ENCODE measurements at places on chromosomes 12 and 14.

- DNase-seq, result no peak
Measured at GRCh38 chr12:107486140-107486892, 199.3 kb upstream of the PWP1 start.

DNA sequence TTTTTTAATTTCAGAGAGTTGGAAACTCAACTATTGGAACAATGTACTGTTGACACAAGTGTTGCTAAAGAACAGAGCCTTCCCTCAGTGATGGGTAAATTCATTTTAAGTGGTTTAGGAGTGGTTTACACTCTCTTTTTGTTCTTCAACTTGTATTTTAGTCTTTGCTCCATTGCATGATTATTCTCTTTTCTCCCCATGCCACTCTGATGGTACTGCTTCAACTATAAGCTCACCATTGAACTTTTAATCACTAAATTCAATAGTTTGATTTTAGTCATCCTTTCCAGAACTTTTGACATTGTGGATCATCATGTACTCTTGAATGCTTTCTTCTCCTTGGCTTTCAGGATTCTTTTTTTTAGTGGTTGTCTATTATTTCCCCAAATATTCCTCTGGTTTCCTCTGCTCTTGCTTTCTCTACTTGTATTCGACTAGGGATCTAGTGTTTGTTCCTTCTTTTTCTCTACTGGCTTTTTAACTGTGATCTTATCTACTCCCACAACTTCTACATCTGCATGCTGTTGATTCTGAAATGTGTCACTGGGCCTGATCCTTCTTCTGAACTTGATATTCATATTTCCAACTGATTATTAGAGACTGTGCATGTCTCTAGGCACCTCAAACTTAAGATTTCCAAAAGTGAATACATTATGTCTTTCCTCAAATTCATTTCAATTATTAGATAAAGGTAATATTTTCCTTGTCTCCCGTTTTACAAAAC lies 15.4 kb downstream of the ACTR10 start:
- no peak for DNase-seq

DNA sequence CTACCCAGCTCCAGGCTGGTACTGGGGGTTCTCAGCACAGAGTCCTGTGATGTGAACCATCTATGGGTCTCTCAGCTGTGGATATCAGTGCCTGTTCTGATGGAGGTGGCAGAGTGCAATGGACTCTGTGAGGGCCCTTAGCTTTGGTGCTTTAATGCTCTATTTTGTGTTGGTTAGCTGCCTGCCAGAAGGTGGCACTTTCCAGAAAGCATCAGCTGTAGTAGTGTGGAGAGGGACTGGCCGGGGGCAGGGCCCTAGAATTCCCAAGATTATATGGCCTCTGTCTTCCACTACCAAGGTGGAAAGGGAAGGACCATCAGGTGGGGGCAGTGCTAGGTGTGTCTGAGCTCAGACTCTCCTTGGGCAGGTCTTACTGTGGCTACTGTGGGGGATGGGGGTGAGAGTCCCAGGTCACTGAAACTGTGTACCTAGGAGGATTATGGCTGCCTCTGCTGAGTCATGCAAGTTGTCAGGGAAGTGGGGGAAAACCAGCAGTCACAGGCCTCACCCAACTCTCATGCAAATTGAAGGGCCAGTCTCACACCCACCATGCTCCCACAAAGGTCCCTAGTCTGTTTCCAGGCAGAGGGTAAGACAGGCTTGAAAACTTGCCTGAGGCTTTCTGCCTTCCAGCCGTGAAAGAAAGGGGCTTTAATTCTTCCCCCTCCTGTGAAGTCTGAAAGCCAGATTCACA lies 878.1 kb downstream of the C12orf50 start:
- DNase-seq, result no peak

DNA sequence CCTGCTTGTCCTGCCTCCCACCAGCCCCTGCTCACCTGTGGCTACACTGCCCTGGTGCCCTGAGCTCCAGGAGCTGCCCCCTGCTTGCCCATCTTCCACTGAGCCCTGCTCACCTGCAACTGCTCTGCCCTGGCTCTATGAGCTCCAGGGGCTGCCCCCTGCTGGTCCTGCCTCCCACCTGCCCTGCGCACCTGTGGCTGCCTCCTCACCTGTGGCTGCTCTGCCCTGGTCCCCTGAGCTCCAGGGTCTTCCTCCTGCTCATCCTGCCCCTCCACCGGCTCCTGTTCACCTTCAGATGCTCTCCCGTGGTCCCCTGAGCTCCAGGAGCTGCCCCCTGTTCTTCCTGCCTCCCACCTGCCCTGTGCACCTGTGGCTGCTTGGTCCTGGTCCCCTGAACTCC lies 247.6 kb downstream of the TMEM121 start:
- peak; percentile 69 for DNase-seq

DNA sequence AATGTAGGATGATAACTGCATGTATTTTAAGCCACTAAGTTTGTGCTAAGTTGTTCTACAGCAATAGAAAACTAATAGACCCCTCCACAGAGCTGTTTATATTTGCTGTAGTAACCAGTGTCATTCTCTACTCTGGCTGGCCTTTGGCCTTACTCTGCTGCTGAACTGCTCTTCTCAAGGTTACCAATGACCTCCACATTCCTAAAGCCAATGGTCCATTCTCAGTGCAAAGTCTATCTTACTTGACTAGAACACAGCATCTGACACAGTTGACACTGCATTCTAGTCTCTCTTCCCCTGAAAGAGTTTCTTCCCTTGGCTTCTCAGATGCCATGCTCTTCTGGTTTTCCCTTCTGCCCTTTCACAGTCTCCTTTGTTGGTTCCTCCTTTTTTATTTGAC lies 154.8 kb upstream of the CRY1 start:
- no peak for DNase-seq

GRCh38 chr14:100429537-100429936 lies 106.4 kb downstream of the SLC25A47 start:
- no peak for DNase-seq

DNA sequence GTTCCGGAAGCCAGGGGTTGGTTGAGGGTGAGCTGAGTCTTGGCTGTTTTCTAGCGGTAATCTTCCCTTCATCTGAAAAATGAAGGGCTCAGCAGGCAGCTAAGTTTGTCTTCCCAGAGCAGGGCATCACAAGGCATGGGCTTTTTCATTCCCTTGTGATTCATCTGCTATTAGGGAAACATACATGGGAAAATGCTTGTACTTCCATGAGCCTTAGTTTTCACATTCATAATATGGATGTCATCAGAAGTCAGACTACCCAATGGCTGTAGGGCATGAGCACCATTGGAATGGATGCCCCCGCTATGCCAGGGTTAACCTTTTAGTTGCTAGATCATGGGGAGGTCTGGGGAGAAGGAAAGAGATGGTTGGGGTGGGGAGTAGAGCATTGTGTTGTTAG lies 18.7 kb downstream of the HELB start:
- no peak for DNase-seq

DNA sequence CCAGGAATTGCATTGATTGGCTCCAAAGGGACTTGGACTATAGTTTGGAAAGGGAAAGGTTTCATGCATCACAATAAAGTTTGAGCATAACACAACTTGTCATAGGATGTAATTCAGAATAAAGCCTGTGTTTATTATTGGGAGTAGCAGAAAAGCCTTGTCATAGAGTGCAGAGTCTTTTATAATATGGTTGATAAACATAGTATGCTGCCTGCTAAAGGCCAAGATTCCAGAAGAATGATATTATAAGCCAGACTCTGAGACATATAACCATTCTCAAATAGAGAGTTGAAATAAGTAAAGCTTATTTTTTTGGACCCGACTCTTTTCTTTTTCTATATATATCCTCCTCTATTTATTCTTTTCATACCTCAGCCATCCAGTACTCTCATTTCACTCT lies 207.3 kb downstream of the LRIG3 start:
- DNase-seq, result no peak

GRCh38 chr12:121751749-121752351 lies 39.3 kb downstream of the TMEM120B start:
- DNase-seq, result no peak

DNA sequence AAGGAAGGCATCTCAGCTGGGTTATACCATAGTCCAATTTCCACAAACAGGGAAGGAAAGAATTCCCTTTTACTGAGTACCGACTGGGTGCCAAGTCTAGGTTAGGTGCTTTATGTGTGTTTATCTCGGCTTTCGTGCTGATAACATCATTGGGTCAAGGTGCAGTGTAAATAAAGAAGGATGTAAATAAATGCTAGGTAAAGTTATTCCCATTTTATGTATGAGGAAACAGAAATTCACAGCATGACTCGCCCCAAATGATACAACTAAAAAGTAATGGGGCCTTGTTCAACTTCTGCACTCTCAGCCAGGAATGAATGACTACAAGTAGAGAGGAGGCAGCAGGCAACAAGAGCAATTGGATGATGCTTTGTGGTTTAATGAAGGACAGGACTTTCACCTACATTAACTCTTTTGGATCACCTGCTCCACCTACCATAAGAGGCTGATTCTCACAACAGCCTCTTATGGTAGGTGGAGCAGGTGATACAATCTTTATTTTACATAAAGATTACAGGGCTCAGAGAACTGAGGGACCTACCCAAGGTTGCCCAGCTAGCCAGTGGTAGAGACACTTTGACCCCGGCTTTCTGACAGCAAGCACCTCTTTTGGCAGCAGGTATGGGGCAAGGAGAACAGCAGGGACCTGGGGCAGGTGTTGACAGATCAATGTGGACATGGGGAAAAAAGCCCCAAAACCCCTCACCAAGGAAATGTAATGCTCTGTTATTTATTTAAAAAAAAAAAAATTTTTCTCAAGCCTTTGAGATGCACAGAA lies 213.4 kb upstream of the NUDT4 start:
- no peak for DNase-seq

DNA sequence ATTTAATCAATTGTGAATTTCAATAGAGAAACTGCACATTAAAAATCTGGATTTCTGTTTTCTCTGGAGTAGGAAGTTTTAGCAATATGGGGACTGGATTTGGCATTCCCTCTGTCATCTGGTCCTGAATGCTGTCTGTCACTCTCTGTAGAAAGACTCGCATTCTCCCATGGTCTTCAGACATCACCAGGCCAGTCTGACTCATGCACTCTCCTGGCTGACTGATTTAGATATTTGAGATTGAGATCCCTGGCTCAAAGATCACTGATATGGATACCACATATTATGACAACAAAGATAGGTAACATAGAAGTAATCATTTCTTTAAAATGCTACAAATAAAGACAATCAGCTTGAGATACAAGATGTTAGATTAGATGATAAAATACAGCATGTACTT lies 524.5 kb downstream of the GALC start:
- no peak for DNase-seq

DNA sequence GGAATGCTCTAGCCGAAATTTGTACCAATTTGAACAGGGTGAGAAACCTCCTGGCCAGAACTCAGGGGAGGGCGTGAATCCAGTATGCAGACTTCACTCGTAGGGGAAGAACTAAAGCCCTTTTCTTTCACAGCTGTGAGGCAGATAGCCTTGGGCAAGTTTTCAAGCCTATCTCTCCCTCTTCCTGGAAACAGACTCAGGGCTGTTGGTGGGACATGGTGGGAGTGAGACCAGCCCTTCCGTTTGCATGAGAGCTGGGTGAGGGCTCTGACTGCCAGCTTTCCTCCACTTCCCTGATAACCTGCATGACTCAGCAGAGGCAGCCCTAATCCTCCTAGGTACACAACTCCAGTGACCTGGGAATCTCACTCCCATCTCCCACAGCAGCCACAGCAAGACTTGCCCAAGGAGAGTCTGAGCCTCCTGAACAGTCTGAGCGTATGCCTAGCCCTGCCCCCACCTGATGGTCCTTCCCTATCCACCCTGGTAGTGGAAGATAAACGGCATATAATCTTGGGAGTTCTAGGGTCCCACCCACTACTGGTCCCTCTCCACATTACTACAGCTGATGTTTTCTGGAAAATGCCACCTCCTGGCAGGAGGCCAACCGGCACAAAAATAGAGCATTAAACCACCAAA lies 170.1 kb upstream of the AMIGO2 start:
- DNase-seq, result peak; percentile 9

GRCh38 chr12:72025524-72025923 lies 86.9 kb downstream of the TPH2 start:
- peak; percentile 40 for DNase-seq

- DNase-seq, result no peak
Measured at GRCh38 chr12:27330846-27331245, 1.8 kb upstream of the BMAL2 start.

GRCh38 chr12:14408208-14408607 lies 42.7 kb downstream of the ATF7IP start:
- DNase-seq, result no peak

DNA sequence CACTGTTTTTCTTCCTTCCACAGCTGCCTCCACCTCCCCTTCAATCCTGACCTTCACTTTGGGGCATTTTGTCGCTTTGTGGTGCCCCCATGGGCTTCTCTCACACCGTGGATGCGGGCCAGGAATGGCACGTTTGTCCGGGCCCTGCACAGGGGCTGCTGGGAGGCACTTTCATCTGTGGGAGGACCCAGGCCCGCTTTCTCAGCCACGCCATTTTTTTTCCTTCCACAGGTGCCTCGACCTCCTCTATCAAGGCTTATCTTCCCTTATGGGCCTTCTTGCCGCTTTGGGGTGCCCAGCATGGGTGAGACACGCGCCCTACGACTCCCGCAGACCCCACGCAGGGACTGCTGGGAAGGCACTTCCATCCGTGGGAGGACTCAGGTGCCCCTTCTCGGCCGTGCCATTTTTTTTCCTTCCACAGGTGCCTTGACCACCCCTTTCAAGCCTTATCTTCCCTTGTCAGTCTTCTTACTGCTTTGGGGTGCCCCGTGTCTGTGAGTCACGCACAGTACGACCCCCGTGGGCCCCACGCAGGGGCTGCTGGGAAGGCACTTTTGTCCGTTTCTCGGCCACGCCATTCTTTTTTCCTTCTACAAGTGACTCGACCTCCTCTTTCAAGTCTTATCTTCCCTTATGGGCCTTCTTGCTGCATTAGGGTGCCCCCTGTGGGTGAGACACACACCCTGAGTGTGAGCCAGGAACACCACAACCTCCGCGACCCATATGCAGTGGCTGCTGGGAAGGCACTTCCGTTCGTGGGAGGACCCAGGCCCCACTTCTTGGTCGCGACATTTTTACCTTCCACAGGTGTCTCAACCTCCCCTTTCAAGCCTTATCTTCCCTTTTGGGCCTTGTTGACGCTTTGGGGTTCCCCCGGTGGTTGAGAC lies 270.7 kb downstream of the ALG10 start:
- no peak for DNase-seq

DNA sequence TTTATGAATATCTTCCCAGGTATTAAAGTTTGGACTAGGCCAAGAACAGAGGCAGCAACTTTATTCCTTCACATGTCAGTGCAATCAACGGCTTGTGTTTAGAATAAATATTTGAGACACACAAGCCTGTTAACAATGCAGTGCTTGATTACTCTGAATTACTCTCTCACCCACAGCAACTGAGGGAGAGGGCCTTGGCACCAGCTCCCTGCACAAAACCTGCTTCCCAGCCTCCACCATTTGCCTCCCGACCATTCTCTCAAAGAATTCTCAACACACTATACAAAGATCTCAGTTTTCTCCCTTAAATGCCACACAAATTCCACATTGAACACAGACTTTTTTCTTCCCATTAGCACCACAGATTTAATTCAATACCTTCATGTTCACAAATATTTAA lies 77.0 kb downstream of the STON2 start:
- DNase-seq, result no peak
